Cardiac septum (tissue), 1 donor: ENCODE measurements at places on chromosomes 13 and 19. TPM values are rescaled to one million over a fixed set of nuclear protein-coding genes. Genes with fewer than 3 reads are reported as not detected.

GRCh38 chr13:27132538-27132937, 39.1 kb downstream of the USP12 start:
- DNase-seq = no peak

GRCh38 chr13:43353631-43354030, 330.2 kb downstream of the DNAJC15 start:
- DNase-seq = no peak

GRCh38 chr13:21075011-21075378, 13.6 kb upstream of the LATS2 start:
- DNase-seq = no peak

SLC17A7 gene
- 1.6 TPM for total RNA-seq

GRCh38 chr13:46963904-46964303, 67.1 kb upstream of the HTR2A start:
- DNase-seq = no peak

DNA sequence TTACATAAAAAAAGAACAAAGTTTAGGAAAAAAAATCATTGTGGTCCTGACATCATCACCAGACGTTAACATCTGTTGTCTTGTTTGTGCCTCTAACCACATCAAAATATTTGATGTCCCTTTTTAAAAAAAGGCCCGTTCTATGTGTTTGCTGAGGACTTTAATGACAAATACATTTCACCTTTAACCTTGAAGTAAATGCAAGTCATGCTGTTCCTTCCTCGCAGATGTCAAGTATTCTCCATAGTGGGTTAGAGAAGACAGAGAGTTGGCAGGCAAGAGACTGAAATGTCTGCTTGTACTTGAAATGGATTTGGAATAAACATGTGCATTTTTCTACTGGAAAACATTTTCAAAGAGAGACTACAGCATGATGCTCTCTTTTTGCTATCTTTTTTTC, 134.9 kb downstream of the FGF9 start:
- DNase-seq = no peak

IL11 gene
- total RNA-seq = not detected

- DNase-seq = no peak
These were observed 46.5 kb downstream of the ZNF823 start for GRCh38 chr19:11692127-11692790.

DNA sequence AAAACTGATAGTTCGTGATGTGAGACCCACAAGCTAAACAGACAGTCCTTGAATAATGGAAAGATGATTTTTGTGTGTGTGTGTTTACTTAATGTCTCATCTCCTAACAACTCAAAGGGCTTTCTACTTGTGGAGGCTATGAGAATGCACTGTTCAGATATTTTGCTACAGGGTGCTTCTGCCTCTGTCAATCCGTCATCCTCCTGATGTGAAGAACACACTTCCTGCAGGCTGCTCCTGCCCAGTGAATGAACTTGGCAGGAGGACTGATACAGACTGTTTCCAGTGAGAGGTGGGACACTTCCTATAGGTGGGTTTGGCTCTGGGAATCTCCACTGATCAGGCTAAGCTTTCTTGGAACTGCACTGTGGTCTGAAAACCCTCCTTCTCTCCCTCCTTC, 168.4 kb upstream of the STARD13 start:
- no peak for DNase-seq
